Stimulated activated CD4-positive, alpha-beta T cell treated with anti-CD3 and anti-CD28 coated beads, Interleukin-15, amount 100 ng/mL, for 1 hour (primary cell): ENCODE measurements at places on chromosomes 11 and 22.

GRCh38 chr11:64971421-64972233 lies at the start of gene MAJIN:
Gene MAJIN (minus strand): TSS chr11:64972108. CDS start chr11:64959405, 12,703 bp downstream.
- peak; percentile 76 for DNase-seq

- DNase-seq, result no peak
These were observed 111.0 kb upstream of the APOA1 start for GRCh38 chr11:116948391-116948790.

DNA sequence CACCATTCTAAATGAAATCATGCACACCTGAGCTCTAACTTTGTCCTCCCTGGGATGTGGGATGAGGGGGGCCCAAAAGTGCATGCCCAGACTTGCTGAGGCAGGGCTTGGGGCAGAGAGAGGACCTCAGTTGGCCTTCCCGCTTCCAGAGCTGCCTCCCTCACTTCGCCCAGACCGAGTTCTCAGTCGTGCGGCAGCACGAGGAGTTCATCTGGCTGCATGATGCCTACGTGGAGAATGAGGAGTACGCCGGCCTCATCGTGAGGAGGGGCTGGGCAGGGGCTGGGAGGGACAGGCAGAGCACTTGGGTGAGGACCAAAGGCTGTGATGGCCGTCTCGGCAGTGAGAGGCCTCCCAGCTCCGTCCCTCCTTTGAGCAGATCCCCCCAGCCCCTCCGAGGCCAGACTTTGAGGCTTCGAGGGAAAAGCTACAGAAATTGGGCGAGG lies 8.2 kb downstream of the CFL1 start:
- no peak for DNase-seq

DNA sequence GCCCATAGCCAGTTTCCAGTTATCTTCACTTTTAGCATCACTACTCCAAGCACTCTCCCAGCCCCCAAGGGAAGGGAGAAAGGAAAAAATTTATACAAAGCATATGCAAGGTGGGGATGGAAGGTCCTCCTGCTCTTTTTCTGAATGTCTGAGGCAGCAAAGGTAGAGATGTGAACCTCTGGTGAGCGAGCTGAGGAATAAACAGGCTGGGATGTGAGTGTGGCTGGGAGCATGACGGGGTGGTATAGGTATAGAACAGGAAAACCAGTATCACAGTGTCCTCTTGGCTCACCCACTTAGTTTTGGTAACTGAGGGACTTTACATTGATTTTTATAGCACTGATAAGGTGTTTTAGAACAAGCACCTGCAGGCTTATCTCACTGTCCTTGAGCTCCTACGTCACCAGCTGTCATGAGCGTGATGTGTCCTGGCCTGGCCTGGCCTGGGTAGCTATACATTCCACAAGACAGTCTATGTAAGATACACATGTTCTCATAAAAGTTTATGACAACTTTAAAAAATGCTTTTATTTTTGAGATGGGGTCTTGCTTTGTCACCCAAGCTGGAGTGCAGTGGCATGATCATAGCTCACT lies 10.3 kb upstream of the POLD3 start:
- no peak for DNase-seq

- no peak for DNase-seq
These were observed 242.0 kb downstream of the SBF2 start for GRCh38 chr11:10051868-10052586.

GRCh38 chr11:24181395-24182047 lies 315.3 kb upstream of the LUZP2 start:
- no peak for DNase-seq

DNA sequence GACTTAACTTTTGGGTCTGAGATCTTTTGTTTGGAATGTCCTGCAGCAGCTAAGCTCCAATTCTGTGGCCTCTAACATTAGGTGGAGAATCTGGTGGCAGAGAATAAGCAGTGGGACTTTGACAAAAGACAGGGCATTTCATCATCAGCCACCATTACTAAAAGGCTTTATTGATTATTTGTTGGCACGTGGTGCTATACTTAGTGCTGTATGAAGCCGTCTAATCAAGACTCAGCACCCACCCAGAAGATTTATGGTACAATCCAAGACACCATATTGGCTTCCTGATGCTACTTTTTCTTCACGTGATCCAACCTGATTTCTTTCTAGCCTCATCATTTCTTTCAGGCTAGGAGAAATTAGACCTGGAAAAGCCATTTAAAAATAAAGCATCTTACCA lies 80.7 kb upstream of the GRAMD1B start:
- DNase-seq, result no peak

- DNase-seq, result no peak
These were observed 11.3 kb downstream of the ABTB2 start for GRCh38 chr11:34346551-34346950.

- no peak for DNase-seq
These were observed 202.4 kb downstream of the BARX2 start for GRCh38 chr11:129578006-129578405.

- DNase-seq, result no peak
These were observed 60.2 kb downstream of the SLN start for GRCh38 chr11:107651672-107652071.

- no peak for DNase-seq
These were observed 31.3 kb downstream of the LINC01488 start for GRCh38 chr11:69512790-69513189.

DNA sequence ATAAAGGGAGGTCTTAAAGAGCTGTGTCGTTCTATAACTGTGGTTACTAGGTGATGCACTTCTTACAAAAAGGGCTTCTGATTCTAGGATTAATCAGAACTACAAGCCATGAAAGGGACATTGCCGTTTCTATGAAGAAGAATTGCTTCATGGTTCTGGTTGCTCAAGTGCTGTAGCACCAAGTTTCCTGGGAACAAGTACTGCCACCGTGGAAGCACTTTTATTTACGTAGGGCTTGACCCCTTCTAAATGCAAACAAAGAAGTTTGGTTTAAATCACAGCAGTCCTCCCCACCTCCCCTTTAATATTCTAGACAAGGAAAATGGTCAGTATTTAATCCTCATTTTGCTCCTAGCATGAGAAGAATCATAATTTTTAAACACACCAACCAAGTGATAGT lies 9.8 kb downstream of the YAP1 start:
- no peak for DNase-seq

DNA sequence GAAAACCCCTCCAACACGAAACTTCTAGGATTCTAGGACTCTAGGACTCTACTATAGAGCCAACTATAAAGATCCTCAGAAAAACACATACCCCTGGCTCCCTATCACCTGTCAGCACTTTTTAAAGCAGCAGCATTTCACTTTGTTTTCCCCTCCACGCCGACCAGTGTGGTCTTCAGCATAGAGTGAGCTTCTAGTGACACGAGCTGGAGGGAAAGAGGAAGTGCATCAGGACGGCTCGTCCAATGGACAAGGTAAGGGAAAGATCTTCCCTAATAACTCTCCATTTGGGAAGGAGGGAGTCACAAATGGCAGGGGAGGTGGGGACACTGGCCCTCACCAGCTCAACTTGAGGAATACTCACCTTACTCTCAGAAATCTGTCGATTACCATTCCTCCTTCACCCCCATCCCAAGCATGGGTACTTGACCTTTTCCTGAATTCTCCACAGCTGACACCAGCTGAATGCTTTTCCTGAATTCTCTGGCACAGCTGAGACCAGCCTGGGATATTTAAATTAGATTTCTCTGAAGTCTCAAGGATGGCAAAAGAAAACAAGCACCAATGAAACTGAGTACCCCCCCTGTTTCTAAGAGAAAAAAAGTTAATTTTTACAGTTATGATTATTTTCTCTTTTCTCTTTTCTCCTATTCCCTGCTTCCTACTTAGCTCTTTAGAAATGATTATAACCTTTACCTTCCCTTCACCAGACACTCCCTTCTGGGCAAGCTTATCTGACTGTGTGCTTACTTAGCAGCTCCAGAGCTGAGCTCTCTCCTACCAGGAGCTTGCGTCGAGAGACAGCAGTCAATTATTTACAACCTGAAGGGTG lies 33.3 kb upstream of the NNMT start:
- no peak for DNase-seq

DNA sequence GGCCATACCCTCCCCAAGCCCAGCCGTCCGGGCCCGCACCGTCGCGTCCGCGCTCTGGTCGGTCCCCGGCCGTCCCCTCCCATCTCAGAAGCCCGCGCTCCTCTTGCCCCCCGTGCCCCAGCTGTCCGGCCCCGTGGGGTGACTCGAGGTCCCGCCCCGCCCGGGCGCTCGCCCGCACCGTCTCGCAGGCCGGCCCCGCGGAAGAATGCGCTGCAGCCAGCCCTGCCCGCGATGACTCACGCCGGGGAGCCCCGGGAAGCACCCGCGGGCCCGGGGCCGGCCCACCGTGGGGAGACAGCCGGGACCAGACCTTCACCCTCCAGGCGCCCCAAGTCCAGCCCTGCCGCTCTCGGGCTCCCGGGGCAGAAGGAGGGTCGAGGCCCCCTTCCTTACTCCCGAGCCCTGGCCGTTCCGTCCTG lies 320 bp upstream of the PHLDA2 start:
- no peak for DNase-seq

DNA sequence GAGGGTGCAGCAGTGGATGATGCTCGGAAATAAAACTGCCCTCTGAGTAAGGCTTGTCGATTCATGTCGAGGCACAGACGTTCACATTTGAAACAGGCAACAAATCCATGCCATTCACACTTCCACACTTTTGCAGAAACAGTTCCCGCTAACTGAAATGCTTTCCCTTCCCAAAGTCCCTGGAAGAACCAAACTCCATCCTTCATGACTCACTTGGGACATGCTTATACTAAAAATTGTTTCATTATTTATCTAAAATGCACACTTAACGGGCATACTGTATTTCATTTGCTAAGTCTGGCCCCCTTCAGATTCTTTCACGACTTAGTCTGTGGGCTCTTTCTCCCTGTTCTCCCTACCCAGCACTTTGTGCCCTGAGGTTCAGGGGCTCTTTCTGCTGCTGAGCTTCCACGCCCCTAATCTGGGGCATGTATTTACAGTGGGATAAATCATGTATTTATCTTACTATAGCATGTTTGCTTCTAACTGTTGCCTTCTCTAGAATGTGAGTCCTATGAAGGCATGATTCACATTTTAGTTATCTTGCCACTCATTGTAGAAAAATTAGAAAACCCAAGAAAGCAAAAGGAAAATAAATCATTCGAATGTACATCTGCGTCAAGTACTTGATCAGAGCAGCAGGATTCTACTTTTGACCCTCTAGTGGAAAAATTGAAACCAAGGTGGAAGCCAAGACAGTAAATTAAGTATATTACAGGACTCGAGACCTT lies 12.5 kb downstream of the SCGB1A1 start:
- no peak for DNase-seq

DNA sequence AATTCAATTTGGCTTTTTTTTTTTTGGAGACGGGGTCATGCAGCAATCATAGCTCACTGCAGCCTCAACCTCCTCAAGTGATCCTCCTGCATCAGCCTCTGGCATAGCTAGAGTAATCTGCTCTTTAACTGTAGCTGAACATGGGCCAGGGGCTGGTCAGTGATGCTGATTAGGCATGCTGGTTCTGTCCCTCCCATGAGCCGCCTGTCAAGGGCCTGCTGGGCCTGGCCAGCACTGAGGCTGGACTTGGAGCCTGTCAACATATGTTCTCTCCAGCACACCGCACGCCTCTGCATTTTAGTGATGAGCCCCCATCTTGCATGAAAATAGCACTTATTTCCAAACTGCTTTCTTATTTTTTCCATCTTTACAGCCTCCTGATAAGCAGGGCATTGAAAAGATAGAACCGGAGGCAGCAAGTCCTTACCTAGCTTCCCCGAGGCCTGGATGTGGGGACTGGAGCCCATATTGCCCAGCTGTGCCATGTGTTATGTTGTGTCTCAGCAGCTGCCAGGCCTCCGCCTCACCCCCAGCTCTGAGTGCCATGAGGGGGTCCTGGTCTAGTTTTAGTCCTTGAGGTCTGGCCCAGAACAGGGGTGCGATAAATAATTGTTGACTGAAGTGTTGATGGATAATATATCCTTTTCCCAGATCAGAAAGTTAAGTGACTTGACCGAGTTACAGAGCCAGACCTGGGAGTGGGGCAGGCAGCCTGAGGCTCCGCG lies 80.0 kb downstream of the CTTN start:
- DNase-seq, result no peak

GRCh38 chr11:19525714-19526113 lies 186.9 kb upstream of the NAV2 start:
- no peak for DNase-seq

DNA sequence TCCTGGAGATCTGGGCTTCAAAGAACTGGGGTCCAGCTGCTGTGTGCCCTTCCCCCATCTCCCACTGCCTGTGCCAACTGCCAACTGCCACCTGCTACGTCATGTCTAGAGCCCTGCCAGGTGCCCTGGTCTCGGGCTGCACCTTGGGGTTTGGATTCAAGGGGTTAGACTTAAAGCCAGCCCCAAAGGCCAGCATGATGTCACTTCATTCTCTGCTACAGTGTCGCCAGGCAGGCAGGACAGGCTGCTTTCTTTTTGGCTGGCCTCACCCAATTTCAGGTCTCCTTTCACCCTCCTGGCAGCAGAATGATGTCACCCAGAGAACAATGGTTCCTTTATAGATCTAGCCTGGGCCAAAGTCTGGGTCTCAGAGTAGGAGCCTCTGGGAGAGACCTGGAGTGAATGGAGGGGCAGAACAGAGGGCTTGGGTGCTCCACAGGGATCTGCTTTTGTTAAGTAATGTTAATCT lies 79.5 kb upstream of the CRYBB3 start:
- no peak for DNase-seq

DNA sequence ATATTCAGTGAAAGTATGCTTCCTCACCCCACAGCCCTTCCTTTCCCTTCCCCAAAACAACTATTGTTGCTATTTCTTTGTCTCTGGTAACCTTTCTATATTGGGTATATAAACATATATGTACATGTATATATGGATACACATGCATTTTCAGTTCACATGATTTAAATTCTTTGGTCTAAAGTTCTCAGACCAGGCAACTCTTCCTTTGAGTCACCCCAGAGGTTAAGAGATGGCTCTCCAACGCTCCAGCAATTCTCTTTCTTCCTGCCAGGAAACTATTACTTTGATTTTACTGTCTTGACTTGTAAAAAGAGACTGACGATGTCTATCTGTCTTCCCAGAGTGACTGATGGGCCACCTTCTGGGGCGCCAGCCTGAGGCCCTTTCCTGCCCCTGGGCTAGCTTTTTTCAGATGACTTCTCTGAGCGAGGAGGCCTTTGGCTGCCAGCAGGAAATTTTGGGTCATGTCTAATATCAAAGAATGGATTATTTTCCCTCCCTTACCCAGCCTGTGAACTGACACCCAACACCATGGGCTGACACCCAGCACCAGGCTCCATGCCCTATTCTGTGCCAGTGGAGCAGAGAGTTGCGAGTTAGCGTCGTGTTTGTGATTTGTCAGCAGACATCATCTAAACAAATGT lies 14.4 kb upstream of the ST3GAL4 start:
- no peak for DNase-seq

GRCh38 chr11:11476499-11476898 lies 123.4 kb upstream of the CSNK2A3 start:
- no peak for DNase-seq
